ENCODE measurements at places on chromosomes 2 and 18.
A peak's percentile ranks its signal among the peaks of the same experiment; 100 is the strongest.

GRCh38 chr2:223865124-223865523 lies 27.7 kb upstream of the AP1S3 start:
- DNase-seq = no peak

- DNase-seq = no peak
Observed at GRCh38 chr18:51355841-51356240, 158.4 kb upstream of the MEX3C start.

GRCh38 chr18:9062418-9062751 lies 40.1 kb upstream of the NDUFV2 start:
- no peak for DNase-seq

DNA sequence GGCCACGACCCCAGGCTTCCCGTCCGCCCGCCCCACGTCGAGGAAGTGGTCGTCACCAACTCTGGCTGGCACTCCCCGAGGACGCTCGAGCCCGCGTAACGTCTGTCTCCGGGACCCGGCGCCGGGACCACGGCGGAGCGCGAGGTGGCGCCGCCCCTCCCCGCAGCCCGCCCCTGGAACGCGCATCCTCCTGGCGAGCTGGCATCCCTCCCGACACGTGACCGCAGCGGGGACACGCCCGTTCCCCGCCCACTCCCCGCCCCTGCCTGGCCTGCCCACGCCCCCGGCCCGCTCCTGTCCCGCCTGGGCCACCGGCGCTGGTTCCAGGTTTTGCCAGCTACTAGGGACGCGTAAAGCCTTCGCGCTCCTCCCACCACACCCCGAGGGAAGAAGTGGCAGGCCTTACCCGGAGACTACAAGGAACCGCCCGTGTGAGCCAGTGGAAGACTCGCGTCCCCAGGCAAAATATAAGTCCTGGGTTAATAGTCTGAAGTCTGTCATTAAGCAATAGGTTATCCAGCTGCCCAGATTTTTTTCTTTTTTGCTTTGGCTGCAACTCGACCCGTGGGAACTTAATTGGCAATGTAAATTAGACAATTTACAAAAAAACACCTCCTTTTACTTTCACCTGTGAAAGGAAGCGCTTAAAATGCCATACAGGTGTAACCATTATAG lies at the start of gene OSBPL1A:
OSBPL1A (minus strand) TSS at position 131 of the 675 bp plus-strand sequence. CDS start 20,291 bp downstream, outside the sequence.
- DNase-seq = peak; percentile 88

DNA sequence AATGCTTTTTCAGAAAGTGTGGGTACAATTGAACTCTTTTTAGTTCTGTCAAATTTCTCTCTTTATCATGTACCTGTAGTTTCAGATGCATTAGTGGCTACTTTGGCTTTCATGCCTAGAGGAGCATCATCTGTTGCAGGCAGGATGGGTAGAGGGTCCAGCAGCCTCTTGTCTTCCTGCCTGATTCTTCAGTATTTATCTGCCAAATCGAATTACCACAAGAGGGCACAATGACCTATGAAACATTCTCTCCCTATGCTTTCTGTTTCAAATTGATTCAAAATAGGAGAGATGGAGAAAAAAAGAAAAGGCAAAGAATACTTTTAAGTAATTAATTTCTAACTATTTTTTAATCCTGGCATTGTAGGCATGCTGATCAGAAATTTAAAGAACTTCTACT lies 477.2 kb downstream of the TRIB2 start:
- DNase-seq = peak; percentile 1

- no peak for DNase-seq
Observed at GRCh38 chr2:177180269-177181000, 32.2 kb upstream of the HNRNPA3 start.

DNA sequence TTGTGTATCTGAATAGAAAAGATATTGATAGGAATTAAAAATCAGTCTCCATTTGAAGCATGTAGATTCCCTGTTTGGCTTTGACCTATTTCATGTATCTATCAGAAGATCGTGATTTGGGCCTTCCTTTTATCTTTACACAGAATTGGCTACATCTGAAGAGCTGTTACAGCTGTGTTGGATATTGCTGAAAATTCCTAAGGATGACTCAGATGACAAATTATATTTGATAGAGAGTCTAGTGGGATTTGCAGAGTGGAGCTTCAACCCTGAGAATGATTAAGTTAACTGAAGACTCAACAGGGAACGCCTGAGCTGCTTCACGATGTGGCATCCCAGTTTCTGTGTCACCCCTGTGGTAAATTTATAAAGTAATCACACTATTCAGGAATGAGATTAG lies 4.9 kb upstream of the COL3A1 start:
- DNase-seq = peak; percentile 5

DNA sequence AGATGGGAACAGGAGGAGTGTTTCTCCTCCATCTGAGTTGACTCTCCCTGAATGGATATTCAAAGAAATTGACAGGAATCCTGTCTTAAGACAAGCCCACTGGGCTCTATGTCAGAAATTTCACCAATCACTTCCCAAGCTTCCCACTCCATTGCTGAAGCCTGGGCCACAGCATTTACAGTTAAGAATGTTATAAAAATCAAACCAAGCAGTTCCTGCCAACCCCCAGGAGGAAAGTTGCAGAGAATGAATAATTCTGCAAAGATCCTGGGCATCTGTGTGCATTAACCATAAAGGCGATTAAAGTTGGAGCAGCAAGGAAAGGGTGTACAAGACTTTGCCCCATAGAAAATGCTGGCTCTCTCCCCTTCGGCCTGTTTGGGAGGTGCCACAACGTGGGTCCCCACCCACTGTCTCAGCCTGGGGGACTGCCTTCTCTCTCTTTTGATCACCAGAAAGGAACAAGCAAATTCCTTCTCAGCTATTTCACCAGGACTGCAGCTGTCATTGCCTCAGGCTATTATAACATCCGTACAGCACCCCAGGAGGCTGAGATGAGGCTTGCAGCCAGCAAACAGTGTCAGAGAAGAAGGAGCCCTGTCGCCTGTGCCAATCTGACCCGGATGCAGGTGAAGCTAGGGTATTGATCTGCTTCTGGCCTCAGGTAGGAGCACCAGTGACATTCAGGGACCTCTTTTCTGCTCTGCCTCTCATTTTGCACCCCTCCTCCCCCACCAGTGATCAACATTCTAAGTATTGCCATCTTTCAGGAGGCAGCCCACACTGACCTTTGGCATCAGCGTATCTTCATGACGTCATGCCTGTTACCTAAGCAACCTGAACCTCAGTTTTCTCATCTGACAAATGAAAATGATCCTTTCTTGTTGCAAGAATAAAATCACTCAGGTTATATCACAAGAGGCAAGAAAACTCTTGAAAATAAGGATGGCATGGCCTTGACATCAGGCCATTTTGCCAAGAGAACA lies 219.0 kb downstream of the SH3BP4 start:
- peak; percentile 69 for DNase-seq

GRCh38 chr18:60228609-60229595 lies 143.7 kb downstream of the MC4R start:
- DNase-seq = no peak

- no peak for DNase-seq
Observed at GRCh38 chr2:221567809-221568208, 4.3 kb downstream of the EPHA4 start.

DNA sequence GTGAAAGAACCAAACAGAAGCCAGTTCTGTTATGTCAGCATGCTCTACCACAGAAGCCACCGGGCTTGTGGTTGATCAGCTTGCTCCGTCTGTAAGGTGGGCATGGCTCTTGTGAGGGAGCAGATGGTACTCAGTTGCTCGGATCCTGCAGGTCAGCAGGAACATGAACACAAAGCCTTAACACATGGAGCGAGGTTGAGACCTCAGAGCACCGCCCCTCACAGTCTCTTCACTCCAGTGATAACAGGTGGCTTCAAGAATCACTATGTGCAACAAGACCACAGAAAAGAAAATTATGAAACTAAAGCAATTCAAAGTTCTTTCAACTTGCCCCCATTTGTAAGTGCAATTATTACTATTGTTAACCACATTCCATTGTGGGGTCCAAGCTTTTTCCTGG lies 72.1 kb downstream of the OSBPL6 start:
- DNase-seq = no peak

DNA sequence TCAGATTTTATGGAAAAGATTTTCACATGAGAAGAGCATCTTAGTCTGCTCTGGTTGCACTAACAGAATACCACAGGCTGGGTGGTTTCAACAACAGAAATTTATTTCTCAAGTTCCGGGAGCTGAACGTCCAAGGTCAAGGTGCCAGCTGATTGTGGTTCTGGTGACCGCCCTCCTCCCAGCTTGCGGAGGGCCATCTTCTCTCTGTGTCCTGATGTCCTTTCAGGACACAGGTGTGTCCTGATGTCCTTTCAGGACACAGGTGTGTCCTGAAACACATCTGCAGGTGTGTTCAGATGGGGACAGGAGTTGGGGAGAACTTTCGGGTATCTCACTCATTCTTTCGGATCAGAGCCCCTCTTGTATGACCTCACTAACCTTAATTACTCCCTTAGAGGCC lies 374.9 kb downstream of the SOX11 start:
- no peak for DNase-seq

GRCh38 chr2:101754618-101755017 lies 57.1 kb downstream of the MAP4K4 start:
- no peak for DNase-seq

GRCh38 chr2:45331410-45331786 lies 279.7 kb downstream of the SRBD1 start:
- no peak for DNase-seq

- DNase-seq = no peak
Observed at GRCh38 chr2:114123925-114124324, 234.0 kb downstream of the ACTR3 start.

- DNase-seq = no peak
Observed at GRCh38 chr2:98847853-98848252, 88.2 kb downstream of the CRACDL start.

Measured in hepatic stellate cell (primary cell).